ENCODE measurements at places on chromosomes 2 and 18.
A peak's percentile ranks its signal among the peaks of the same experiment; 100 is the strongest.

DNA sequence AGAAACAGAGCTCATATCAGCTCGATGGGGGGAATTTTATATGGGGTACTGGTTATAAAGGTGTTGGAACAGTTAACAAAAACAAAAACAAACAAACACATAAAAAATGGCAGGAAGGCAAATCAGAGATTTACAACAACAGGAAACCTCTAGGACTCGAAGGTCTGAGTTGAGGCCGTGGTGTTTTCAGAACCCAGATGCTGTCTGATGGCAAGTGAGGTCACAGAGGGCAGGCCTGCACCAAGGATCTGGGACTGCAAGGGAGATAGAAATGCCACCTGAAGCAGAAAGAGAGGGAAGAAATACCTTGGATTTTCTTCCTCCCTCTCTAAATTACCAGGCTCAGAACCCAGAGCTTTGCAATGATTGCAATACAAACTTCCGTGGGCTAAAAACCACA, 429.5 kb downstream of the ZNF521 start:
- no peak for DNase-seq

- no peak for DNase-seq
Observed at GRCh38 chr2:12177455-12178288, 431.2 kb downstream of the LPIN1 start.

- no peak for DNase-seq
Observed at GRCh38 chr2:95354925-95355324, 47.6 kb upstream of the FAHD2A start.

- peak; percentile 10 for DNase-seq
Observed at GRCh38 chr2:137435162-137435561, 529.1 kb upstream of the HNMT start.

DNA sequence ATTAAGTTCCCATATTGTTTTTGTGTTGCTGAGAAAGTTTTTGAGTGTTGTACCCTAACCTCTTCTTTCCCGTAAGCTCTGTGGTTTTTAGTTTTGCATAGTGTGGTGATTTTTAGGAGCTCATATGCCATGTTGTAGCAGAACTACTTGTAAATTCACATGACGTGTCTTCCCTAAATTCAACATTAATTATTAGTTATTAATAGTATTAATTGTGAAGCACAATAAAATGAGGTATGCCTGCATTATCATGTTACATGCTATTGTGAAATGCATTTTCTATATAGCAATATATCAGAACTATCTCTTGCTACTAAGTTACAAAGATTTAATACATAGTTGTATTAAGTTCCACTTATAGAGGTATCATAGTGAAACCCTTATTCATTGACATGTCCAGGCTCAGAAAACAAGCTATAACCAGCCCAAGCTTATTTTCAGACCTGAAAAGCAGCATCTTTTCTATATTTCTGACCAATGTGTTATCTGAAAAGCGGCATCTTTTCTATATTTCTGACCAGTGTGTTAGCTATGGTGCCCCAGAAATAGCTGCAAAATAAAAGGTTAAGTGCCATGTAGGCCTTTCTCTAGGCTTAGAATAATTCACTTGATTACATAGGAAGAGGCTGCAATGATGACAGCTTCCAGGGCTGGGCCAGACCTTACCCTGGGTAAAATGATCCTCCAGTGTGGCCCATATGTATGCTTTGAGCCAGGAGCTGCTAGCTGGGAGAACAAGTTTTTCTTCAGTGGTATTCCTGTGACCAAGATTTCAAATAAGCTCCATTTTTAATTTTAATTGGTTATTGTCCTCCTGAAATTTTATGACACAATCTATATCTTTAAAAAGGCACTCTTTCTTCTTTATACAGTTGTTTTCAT, 21.6 kb downstream of the EPAS1 start:
- no peak for DNase-seq

- no peak for DNase-seq
Observed at GRCh38 chr2:192347542-192347941, 152.8 kb upstream of the TMEFF2 start.

GRCh38 chr2:113762377-113763118, 6.1 kb upstream of the SLC35F5 start:
- DNase-seq: peak; percentile 19

- no peak for DNase-seq
Observed at GRCh38 chr2:132830321-132830827, 160.4 kb upstream of the LYPD1 start.

DNA sequence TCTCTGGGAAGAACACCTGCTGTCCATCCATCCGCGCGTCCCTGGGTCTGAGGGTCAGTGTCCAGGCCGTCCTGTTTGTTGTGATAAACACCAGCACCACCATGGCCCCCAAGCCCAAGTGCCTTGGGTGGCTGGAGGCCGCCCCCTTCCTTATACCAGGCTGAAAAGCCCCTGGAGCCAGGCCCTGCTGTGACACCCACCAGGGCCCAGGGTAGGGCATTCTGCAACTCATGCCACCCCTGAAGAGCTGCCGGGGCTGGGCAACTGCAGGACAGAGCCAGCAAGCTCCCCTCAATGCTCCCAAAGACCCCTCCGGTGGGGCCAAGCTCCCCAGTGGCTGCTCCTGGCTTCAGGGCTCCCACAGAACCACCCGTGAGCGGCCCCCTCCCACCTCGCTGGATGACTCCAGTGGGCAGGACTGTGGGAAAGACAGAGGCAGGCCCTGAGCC, 31.9 kb upstream of the SNED1 start:
- DNase-seq: no peak

- DNase-seq: no peak
Observed at GRCh38 chr2:60413069-60413813, 140.2 kb downstream of the BCL11A start.

Data from mammary epithelial cell (primary cell).